ENCODE measurements at places on chromosomes 11 and 22.
A peak's percentile ranks its signal among the peaks of the same experiment; 100 is the strongest.

- no peak for DNase-seq
Observed at GRCh38 chr11:9815486-9816136, 151.7 kb downstream of the SWAP70 start.

- DNase-seq: no peak
Observed at GRCh38 chr11:106468086-106468485, 390.6 kb downstream of the AASDHPPT start.

DNA sequence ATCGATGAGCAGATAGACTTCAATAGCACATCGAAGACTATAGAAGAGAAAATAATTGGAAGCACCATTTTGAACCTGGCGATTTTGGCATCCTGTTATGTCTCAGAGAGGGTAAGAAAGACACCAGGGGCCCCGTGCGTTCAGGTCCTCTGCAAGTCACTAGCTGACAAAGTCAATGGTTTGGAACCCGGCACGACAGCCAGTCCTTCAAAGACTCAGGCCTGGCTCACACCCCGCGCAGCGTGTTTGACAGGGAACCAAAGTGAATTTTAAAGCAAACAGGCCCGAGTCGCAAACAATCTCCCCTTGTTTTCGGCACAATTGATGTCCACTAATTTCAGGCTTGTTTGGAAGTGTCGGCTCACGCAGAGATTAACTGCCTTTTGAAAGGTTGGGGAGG is 716.6 kb downstream of the BRD1 start:
- no peak for DNase-seq

GRCh38 chr22:36417281-36417686 is 29.5 kb upstream of the MYH9 start:
- DNase-seq: no peak

- no peak for DNase-seq
Observed at GRCh38 chr22:49243335-49243734, 584.3 kb downstream of the BRD1 start.

- DNase-seq: no peak
Observed at GRCh38 chr11:1927026-1927847, 7.7 kb downstream of the TNNT3 start.

- DNase-seq: no peak
Observed at GRCh38 chr11:17751558-17751957, 17.0 kb downstream of the KCNC1 start.

GRCh38 chr11:126570489-126570888 is 215.0 kb downstream of the ST3GAL4 start:
- no peak for DNase-seq

- no peak for DNase-seq
Observed at GRCh38 chr22:35337932-35338331, 38.2 kb downstream of the TOM1 start.

DNA sequence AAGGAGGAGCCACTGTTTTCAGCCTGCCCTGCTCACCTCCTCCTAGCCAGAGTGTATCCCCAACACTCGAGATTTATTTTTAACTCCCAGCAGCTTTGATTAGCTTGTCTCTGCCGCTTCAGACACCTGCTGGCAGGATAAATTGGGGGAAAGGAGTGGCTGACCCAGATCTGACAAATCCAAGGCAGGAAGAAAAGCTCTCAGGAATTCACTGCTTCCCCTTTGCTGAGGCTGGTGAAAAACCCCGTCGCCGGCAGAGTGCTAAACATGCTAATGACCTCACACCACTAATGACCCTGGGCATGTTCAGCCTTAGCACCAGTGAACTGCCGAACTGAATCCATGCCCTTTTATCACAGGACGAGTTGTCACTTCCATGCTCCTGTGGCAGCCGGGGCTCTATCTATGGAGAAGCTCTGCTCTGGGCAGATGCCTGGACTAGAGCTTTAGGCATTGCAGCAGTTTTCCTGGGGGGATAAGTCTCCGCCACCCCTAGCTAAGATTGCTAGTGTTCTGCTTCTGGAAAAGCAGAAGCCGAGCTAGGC is 52.2 kb downstream of the FEZ1 start:
- DNase-seq: no peak

DNA sequence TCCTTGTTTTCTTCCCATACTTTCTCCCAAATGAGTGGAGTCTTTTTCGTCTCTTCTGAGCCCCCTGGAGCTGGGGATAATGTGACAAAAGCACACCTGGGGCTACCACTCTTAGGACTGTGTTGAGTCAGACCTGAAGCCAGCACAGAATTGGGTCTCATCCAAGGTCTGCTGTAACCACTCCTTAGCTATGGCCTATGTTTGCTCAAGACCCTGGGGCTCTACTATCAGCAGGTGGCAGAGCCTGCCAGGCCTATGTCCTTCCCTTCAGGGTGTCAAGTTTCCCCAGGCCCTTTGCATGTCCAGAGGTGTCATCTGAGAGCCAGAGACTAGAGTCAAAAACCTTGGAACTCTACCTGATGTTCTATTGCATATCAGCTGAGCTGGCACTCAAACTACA is 335.7 kb downstream of the DDX10 start:
- peak; percentile 4 for DNase-seq

DNA sequence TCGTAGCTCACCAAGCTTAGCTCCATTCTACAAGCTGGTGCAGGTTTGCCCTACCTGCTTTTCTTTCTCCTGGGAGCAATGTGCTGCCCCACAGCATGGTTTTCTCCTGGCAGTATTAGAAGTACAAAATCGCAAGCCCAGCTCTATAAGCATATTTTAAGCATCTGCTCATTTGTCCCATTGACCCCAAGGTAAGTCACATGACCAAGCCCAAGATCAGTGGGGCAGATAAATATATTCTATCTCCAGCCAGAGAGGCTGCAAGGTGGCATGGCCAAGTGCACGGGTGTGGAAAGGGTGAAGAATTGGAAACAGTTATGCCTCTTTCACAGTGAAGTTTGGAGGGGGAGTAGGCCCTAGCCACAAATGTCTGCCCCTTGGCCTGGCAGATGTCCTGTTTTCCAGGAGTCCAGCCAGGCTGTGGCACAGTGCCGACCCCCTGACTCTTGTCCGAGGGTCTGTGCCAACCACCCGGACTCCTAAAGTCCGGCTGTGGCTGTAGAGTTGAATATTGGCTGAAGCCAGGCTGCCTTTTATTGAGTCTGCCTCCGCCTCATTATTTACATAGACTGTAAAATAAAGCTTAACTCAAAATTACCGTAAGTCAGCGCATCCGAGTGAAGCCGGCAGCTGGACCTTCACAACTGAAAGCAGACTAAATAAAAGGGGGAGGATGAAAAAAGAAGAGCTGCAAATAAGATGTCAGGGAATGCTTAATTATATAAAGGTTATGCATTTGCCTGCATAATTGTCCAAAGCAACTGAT is 165.7 kb downstream of the COMMD9 start:
- DNase-seq: no peak

DNA sequence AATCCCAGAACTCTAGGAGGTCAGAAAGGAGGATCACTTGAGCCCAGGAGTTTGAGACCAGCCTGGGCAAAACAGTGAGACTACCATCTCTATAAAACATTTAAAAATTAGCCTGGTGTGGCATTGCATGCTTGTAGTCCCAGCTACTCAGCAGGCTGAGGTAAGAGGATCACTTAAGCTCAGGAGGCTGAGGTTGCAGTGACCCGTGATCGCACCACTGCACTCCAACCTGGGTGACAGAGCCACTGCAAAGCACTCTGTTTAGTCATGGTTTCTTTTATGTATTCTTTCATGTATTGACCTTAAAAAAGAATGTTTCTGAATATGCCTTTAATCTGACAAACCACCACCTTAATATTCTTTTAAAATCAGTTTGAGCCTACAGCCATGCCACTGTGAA is 52.2 kb downstream of the BIRC2 start:
- DNase-seq: no peak

DNA sequence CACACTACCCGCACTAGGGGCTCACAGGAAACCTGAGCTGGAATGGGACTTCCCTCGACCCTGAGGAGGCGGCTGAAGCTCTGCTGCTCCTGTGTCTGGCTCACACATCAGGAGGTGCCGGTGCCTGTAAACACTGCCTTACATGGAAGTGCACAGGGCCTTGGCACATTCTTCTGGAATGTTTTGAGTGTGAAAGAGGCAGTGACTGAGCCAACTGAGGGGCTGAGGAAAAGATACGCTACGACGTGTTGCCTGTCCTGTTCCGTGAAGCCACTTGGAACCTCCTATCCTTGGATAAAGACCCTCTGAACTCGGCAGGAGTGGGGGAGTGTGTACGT is 10.5 kb downstream of the TXN2 start:
- DNase-seq: no peak

GRCh38 chr11:121389651-121390050 is 62.5 kb upstream of the SORL1 start:
- DNase-seq: no peak

- DNase-seq: no peak
Observed at GRCh38 chr22:20130319-20130718, 1.3 kb upstream of the ZDHHC8 start.

- no peak for DNase-seq
Observed at GRCh38 chr11:102204174-102204573, 93.9 kb downstream of the YAP1 start.

DNA sequence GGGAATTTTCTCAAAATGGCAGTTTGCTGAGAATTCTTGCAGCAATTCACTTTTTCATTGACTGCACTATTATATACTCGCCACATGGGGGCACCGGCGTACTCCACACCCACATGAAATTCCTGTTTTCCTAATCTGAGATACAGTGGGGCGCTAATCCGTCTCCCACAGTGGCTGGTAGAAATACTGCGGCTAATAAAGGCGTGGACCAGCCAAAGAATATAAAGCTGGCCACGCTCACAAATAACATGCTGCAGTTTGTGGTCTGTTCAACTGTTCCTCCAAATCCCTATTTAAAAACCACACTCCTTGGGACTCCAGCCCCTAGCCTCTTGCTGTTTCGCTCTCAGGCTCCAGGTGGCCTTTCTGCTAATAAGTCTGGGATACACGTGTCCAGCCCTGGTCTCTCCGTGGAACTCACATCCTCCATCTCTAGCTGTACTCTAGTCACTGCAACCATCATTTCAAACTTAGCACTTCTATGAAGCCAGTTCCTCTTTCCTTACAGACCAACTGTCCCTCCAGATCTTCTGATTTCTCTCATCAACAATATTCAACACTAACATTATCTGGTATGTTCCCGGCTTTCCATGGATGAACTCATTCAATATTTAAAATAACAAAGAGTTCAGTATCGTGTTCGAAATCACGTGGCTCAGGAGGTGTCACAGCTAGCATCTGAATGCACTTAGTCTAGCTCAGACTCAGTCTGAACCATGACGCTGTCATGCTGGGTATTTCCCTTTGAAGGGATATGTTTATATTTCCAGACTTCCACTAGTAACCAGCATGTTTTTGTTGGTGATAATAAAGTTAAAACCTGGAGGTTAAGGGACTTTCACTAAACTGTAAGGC is 22.0 kb downstream of the TBRG1 start:
- DNase-seq: no peak

DNA sequence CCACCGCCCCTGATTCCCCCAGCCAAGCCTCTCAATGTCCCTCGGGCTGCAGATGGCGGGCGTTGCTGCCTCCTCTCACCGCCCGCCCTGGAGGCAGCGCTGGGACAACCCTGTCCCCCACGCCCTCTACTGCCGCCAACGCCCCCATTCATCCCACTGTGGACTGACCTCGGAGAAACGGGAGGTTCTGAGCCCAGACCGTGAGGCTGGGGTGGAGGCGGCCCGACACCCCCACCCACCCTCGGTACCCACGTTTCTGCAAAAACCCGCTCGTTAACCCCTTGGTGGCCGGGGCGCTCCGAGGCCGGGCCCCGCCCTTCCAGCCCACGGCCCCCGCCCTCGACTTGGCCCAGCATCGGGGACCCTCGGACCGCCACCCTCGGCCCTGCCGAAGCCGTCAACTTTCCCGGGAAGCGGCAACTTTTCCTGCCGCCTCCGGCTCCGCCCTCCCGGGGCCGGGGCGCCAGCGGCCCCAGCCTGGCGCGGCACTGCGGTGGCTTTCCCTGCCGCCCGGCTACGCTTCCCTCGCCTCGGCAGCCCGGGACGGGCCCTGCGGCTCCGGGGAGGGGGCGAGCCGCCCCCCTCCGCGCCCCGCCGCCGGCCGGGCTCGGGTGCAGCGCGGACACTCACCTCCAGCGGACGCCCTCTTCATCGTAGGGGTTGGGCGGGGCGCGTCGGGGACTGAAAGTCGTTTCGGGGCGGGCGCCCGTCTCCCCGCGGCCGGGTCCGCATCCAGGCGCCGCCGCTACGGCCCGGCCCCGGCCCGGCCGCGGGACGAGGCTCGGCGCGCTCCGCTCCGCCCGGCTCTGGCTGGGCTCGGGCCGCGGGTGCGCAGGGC is 458 bp downstream of the RTN4R start:
- no peak for DNase-seq

GRCh38 chr22:48665311-48665995 is 1162.2 kb downstream of the BRD1 start:
- DNase-seq: no peak

GRCh38 chr11:5240458-5240857 is 6.2 kb upstream of the HBD start:
- DNase-seq: no peak

- no peak for DNase-seq
Observed at GRCh38 chr22:38309614-38310517, 7.4 kb downstream of the CSNK1E start.

DNA sequence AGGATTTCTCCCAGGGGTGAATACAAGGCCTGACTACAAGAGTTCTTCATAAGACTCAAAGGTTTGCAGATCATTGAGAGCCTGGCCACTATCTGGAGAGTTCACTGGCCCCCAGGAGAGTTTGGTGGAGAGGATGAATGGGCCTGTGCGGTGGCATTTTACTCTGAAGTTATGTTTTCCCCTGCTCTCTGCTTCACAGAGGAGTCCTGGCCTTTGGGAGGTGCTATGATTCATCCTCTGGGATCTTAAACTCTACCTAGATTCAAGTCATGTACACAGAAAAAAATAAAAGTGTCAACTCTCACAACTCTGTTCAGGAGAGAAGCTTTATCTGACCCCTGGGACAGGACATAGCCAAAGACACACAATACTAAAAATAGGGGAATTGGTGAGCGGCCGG is 159.1 kb upstream of the CARD18 start:
- DNase-seq: no peak

DNA sequence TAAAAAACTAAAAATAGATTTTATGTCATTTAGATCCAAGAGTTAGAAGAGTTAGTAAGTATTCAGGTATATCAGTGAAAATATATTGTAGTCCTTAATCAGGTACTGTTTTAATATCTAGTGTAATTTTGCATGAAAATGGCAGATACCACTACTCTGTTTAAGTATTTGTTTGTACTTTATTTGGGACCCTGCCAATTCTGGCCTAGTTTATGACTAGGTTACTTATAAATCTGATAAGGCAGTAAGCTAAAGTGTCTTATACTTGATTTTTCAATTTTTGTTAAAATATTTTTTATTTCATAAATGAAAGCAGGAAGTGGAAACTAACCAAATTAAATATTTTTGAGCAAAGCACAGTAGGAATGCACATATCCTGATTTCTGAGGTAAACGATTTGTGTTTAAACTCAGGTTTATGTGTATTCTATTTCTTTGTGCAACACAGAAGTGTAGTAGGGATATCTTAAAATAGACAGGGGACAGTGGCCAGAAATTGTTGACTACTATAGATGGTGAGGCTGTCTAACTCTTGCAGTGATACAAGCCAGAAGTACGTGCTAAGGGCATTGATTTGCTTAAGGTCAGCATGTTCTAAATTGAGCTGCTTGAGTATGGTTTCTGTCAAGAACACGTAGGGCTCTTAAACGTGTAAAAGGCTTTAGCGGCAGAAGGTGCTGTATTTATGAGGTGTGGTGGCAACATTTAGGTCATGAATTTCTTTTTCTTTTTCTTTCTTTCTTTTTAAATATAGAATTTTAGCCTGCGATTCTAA is 34.0 kb downstream of the HIPK3 start:
- DNase-seq: no peak

GRCh38 chr22:37739035-37739434 is 42.2 kb downstream of the TRIOBP start:
- DNase-seq: no peak

Measured in NCI-H510A (cell line).